ENCODE measurements at places on chromosomes 2 and 18. TPM values are rescaled to one million over a fixed set of nuclear protein-coding genes. Genes with fewer than 3 reads are reported as not detected.

Gene HOXD12
- total RNA-seq: not detected

Gene GPD2
- total RNA-seq: 27.7 TPM

Gene PFN4
- 0.28 TPM for total RNA-seq

Gene CTAGE1
- total RNA-seq: not detected

Gene FABP1
- not detected for total RNA-seq

Gene GTF3C2
- 21.4 TPM for total RNA-seq

Gene VAMP5
- 32.8 TPM for total RNA-seq

All from smooth muscle cell of bladder (primary cell).